ENCODE measurements at places on chromosomes 6 and 20.

DNA sequence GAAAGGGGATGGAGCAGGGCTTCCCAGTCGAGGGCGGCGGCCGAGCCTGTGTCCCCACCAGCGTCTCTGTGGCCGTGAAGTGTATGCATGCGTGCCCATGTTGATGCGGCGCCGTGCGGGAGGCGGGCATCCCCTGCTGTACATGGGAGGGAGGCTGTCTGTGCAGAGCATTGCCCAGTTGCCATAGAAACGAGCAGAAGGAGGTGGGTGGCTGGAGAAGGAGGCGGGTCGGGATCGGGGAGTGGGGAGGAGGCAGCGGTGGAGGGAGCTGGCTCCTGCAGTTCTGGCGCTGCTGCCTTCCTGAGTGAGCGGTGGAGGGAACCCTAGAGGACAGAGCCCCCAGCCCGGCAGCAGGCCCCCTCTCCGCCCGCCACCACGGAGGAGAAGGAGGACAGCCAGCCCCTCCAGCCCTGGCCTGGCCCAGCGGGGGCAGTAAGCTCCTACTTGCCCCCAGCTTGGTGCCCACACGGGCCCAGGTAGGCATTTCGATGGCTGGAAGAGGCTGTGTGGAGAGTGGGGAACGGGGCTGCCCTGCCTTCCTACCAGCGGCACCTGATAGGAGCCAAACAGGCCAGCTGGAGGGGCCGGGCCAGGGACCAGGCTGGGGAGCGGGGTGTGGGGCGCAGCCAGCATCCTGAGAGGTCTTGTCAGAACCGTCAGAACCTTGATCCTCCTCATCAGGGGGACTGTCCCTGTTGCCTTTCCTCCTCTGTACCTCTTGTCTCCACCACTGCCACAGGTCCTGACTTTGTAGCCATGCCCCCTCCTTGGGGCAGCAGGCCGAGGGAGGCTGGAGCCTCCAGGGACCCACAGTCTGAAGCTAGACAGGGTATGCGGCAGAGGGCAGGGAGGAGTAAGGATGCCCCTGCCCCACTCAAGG lies 41.3 kb downstream of the SPDEF start:
- DNase-seq, result no peak

DNA sequence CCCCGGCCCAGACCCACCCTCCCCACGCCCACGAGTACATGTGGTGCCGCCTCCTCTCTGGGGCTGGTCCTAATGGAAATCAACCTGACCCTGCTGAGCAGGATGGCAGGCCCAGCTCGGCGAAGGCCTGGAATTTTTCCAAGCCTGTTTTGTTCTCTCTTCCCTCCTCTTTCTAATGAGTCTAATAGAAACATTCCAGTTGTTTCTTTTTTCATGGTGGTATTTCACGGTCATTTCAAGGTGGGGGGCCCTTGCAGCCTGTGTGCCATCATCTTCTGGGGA lies 16.6 kb downstream of the SMOC2 start:
- no peak for DNase-seq

GRCh38 chr6:42715871-42716270 lies 6.5 kb downstream of the PRPH2 start:
- no peak for DNase-seq

DNA sequence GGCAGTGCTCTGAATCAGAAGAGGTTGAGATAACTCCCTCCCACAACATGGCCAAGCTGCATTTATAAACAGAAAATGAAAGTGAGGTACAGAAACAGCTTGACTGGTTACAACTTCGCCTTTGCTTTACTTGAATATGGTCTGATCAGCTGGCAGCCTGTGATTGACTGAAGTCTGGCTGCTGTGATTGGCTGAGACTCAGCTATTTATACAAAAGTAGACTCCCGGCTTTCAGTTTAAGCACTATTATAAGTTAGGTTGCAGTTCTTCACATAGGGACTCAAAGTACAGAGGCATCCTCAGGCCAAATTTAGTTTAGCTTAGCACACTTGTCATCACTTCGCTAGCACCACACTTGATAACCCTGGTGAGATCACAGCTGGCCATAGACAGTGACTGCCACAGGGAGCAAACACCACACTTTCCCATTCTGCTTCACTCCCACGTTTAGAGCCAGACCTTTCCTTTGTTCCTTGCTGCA lies 362.6 kb downstream of the EPM2A start:
- DNase-seq, result peak; percentile 47

DNA sequence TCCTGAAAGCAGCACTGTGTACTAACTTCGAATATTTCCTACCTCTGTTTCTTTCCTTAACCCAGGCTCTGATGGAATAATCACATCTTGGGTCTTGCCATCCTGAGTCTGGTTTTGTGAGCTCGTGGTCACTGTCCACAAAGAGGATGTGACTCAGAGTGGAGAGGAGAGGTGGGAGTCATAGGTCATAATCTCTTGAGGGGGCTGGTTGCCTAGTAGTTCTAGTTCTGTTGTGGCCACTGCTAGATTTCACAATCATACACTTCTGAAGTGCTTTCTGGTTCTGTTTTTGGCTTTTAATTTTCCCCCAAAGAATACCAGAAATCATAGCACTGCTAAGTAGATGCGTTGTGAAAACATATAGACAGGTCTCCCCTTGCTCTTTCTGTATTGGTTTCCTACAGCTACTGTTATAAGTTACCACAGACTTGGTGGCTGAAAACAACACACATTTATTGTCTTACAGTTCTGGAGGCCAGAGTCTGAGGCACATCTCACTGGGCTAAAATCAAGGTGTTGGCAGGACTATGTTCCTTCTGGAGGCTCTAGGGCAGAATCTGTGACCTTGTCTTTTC lies 102.8 kb downstream of the NRSN1 start:
- DNase-seq, result no peak

GRCh38 chr20:4341804-4342485 lies 326.6 kb upstream of the RNF24 start:
- DNase-seq, result no peak

DNA sequence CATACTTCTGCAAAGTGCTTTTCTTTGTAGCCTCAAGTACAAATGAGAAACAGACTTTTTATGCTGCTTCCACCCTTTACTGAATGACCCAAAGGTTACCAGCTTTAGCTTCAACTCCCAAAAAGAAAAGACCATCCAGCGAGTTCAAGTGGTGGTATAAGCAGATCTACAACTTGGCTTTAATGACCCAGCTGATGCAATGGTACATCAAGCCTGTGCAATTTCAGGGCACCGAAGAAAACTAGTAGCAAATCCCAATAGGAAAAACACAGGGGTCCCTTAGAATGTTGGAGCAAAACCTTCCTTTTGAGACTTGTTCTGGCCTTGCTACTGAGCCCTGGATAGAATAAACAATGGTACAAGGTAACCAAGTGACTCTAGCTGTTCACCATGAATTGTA lies 33.8 kb downstream of the STX7 start:
- no peak for DNase-seq

DNA sequence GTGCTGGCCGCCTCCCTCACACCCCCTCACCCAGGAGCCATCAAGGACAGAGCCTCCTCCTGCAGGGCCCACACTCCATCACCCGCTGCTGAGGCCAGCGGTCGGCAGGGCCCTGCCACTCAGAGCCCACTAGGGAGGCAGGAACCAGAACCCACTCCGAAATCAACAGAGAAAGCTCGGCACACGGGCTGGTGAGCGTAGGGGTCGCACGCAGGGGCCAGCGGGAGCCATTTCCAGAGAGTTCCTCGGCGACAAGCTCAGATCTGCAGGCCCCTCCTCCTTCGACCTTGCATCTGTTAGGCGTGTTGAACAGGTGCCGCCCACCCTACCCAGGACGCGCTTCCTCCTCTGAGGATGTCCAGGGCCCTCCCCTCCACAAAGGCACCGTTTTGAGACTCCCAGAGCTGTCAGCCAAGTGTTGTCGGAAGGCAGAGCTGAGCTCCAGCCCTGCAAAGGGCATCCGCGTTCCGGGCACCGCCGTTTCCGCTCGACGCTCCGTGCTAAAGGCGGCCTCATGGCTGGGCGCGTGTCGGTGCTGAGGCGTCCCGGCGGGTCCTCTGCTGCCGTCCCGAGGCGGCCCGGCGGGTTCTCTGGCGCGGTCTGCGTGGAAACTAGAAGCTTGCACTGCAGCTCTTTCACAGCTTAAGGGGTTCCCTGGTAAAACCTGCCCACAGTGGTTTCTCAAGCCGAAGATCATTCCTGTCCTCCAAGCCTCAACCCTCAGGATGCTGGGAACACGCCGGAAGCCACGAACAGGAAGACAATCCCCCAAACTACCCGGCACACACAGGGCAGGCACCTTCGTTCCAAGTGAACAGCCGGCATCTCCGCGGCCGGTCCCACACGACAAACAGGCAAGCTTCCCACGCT lies 6.8 kb downstream of the KCNQ2 start:
- DNase-seq, result no peak

DNA sequence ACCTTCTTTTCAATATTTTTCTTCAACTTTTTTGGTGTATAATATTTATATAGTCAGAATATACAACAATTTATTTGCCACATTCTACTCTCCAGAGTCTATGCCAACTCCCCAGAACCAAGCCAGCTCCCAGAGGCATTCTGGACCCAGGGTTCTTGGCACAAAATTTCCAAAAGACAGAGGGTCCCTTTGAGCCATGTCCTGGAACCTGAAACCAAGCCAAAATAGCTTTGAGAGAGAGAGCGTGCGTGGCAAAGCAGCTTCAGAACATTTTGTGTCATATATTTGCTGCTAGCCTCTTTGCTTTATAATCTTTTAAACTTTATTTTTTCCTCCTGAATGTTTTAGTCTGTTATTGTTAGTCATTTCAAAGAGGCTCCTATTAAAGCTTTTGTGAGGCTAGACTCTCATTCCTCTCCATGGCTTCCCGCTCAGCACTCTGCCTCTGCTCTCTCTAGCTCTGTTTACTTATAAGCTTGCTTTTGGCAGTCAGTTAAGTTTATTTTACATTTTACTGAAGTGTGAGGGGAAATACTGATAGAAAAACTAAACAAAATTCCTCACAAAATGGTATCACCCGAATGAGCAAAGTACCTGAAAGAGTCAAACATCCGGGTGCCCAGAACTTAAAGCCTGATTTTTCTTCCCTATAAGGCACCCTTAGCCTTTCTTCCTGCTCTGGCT lies 605.1 kb upstream of the ID4 start:
- no peak for DNase-seq

- no peak for DNase-seq
Measured at GRCh38 chr6:148340586-148341297, 1.9 kb upstream of the SASH1 start.

DNA sequence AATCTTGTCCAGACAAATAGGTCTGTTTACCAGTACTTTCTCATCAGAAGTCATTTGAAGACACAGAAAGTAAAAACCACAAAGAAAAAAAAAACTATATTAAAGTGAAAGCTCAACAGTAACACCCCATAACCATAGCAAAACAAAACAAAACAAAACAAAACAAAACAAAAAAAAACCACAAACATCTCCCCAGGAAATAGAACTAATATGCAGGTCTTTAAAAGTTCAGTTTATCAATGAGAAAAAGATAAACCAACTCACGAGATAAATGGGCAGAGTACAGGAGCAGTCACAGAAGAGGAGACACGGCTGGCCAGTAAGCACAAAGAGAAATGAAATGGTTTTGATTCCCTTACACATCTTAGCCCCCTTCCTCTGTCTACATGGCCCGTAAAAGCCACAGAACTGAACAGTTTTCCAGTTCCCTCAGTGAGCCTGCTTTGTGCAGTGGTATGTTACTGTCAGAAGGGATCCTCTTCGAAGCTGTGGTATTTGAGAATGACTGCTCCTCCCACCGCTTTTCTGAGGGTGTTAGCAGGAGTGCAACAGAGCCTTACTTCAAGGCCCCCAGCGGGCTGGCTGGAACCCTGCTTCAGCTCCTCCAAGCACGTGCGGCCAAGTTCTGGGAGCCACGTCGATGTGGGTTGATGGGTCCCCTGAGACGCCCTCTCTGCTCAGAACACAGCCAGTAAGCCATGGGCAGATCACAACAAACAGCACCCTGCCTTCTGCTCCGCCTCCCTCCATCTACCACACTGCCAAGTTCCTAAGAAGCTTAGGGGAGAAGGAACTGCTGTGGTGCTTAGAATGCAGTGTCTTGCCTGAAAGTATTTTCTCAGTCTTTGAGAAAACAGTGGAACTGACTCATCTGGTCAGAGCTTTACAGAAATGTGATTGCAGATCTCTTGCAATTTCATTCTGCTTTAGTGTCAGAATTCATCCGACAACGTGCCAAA lies 14.0 kb downstream of the UST start:
- peak; percentile 94 for DNase-seq
